ENCODE measurements at places on chromosomes 3 and 15.

DNA sequence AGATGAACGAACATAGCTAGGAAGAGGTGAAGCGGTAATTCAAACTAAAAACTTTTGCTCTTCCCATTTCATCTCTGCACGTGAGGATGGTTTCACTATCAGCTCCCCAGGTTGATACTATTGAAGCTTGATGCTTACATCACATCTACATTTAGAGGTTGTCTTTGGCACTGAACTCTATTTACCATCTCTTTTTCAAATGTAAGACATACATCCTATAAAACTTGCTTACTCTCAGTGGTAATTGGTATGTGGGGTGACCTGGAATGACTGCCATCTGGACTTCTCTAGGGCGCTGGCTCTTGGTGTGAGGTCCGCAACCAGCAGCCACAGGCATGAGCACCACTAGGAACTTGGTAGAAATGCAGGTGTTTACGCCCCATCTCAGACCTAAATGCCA, 118.1 kb downstream of the AKAP13 start:
- no peak for DNase-seq

GRCh38 chr15:69141833-69142232, 18.6 kb upstream of the GLCE start:
- no peak for DNase-seq

GRCh38 chr15:85414495-85414894, 34.1 kb downstream of the AKAP13 start:
- no peak for DNase-seq

DNA sequence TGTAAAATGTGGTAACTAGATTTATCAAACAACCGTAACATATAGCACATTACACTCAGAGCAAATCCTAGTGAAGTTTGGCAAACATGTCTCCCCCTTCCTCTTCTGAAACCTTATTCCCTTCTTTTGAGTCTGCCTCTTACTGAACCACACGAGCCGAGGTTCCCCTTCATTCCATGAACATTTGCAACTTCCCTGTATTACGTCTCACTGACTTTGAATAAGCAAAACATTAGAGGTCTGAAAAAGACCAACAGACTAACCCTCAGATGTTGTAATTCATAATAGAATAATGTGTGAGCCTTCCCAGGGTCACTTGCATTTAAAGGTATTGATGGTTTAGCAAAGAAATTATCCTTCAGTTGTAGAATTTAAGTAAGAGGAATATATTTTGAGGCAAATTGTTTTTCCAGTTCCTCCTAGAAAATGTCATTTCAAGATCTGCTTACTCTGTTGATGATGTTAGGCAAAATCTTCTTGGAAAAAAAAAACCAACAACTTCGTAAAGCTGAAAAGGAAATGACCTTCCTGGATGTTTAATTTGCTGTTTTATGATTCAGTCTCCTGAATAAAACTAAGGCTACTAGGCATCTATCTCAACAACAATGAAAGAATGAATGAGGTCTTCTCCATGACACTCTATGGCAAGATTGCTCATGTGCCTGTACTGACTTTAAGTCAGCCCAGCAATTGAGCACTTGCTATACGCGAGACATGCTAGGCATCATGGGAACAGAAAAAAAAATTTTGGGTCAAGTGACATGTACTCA, 296.9 kb upstream of the NECTIN3 start:
- DNase-seq = no peak

DNA sequence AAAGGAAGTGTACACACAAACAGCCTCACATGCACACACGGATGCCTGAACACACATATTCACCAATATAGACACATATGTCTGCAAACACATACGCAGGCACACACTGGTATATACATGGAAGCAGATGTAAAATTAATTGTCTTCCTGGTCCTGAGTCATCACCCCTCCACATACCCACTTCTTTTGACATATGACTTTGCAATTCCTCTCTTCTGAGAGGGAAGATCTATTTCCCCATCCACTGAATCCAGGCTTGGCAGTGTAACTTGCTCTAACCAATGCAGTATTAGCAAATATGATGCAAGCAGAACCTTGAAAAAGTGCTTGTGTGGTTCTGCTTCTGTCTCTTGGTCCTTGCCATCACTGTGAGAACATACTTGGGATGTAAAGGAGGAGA, 76.8 kb upstream of the HRH1 start:
- no peak for DNase-seq

- DNase-seq = no peak
Measured at GRCh38 chr3:136262559-136262958, 12.4 kb downstream of the PCCB start.

GRCh38 chr3:81929697-81930096, 168.3 kb upstream of the GBE1 start:
- DNase-seq = no peak

DNA sequence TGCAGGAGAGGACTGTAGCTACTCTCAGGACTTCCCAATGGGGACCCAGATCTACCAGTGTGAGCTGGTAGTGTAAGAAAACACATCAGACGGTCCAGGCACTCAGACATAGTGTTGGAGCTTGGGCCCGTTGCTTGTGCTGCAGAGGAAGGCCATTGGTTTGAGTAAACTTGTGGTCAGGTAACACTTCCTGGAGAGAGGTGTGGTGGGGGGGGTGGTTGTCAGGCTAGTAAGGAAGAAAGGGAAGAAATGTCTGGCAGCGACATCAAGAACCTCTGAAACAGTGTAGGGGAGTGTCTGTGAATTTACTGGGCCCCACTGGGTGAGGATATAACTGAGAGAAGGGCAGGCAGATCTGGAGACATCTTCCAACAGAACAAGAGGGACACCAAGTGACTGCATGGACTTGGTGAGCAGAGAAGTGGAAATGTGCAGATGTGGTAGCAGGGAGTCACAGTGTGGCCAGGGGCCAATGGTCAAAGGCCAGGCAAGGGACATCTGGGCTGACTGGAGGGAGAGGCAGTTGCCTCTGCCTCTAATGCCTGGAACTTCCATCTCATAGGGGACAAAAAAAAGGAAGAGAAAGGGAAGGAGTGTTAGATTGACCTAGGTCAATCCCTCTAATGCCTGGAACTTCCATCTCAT, 63.7 kb upstream of the MRPS22 start:
- DNase-seq = no peak
